ENCODE measurements at places on chromosomes 12 and 14.

DNA sequence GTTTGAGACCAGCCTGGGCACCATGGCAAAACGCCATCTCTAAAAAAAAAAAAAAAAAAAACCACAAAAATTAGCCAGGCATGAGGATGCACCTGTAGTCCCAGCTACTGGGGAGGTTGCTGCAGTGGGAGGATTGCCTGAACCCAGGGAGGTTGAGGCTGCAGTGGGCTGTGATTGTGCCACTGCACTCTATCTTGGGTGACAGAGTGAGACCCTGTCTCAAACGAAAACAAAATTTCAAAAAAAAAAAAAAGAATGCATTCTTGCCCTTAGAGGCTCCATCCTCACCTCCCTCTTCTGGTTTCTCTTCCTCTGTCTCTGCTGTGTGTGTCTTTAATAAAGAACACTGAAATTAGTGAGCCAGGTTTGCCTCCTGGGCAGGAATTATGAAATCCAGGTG, 107.8 kb downstream of the VCPKMT start:
- DNase-seq = no peak

DNA sequence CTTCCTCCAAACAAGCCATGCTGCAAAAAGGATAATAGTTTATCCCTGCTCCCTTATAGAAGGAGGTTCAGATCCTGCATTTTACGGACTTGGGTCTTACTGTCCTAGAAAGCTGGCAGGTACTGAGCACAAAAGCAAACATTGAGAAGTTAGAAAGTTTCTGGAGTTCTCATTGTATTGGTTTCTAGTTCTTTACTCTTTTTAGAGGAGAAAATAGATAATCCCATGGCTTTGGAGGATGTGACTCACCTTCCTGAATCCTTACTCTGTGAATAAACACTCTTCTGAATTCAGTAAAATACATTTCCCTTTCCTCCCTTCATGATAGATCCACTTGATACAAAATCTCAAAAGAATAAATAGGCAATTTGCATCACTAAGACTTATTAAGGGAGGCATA, 188.9 kb downstream of the NPAS3 start:
- DNase-seq = no peak

DNA sequence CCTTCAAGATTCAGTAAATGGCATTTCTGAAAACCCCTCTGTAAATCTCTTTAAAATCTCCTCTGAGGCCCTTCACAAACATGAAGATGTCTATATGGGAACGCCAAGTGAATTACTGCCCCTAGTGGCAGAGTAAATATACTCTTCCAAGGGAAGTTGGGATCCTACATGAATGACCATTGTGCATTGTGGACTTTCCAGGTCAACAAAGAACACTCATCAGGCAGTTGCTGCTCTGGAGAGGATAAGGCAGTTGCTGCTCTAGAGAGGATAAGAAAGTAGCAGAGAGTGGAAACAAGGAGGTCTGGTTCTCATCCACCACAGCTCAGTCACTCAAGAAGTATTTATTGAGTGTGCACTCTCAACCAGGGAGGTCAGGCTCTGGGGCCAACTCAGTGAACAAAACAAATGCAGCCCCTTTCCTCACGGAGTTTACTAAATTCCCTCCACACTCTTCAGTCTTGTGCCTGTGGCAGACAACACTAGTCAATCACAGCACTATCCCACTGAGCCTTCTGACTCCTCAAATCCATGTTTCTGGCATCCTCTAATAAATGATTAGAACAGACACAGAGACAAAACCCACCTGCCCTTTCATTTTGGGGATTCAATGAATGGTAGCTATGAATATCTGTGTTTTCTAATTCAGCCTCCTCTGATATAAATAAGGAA, 52.9 kb downstream of the SVOP start:
- DNase-seq = peak; percentile 37

GRCh38 chr14:61379639-61380184, 58.3 kb downstream of the PRKCH start:
- no peak for DNase-seq

DNA sequence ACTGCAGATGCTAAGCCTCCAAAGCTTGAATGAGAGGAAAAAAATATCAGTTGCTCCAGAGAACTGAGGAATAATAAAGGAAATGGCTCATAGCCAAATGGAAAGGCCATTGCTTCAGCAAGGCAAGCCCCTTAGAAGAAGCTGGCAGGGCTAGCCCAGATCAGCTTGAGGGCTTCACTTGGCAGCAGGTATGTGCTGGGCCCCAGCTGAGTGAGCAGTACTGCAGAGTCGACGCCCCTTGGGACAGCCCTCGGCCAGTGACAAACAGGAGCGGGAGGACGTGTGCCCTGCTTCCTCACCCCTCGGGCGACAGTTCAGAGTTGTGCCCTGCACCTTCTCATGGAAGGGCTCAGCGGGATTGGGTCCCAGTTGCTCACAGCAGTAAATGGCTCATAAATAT, 1031.2 kb upstream of the TMEM132C start:
- DNase-seq = no peak

DNA sequence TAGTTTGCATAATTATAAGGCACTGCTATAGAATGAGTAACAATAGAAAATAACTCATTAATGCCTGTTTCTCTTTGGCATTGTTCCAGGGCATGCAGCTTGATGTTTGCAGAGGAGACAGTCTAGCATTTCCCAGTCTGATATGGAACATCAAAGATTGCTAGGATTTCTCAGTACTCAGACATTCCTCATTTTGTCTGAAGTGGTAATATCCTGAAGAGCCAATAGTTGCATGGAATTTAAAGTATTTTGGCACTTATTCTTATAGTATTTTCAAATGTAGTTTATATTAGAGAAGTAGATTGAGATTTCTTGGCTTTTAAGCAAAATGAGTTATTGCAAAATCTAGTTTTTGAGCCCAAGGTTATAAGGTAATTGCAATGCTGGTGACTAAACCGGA, 337.3 kb upstream of the E2F7 start:
- no peak for DNase-seq

- DNase-seq = no peak
Measured at GRCh38 chr12:129136694-129137325, 283.5 kb downstream of the GLT1D1 start.

DNA sequence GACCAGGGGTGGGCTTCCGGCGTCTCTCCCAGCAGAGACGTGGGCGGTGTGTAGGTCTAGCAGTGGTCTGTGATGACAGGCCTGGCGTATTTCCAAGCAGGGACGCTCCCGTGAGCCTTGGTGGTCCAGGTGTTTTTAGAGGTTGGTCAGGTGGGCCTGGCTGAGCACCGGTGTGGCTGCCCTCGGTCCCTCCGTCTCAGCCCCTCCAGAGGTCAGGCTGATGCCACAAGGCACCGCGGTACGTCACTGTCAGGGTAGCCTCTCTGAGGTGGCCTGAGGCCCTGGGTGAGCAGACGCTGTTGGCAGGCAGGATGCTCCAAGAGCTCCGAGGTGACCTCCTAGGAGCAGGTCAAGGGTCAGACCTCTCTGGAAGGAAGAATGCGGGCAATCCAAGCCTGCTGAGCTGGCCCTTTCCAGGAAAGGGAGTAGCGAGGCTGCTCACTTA, 13.6 kb downstream of the MTA1 start:
- no peak for DNase-seq

- DNase-seq = no peak
Measured at GRCh38 chr12:76402259-76402658, 54.0 kb upstream of the BBS10 start.

DNA sequence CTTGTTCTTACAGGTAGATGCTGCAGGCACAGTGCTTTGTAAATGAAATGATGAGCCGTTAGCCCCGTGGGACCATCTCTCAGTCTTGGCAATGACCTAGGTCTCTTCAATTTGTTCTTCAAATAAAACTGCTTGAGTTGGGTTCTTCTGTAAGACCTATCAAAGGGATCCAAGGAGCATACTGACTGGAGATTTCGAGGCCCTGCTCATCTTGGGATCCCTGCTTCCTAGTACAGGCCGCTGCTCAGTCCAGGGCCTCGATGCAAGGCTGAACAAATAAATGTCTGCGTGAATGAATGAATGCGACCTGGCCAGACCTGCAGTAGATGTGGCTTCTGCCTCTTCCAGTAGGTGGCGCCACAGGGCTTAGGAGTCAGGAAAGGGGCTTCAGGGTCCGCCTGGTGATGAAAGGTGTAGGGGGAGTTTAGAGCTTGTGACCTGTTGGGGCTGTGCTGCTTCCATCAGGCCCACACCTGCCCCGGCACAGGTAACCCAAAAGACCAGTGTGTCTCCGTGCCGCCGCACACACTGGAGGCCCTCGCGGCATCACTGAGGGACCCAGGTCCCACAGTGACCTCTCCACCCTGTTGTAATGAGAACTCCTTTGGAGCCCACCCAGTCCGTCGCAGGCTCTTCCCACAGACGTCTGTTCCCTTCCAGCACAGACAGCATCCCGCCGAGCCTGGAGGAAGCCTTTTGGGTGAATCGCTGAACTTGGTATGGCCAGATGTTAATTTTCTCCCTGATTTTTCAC, 4.4 kb downstream of the CACNA1C start:
- DNase-seq = no peak

GRCh38 chr12:113422886-113423669, 898 bp downstream of the SDSL start:
- DNase-seq = no peak

DNA sequence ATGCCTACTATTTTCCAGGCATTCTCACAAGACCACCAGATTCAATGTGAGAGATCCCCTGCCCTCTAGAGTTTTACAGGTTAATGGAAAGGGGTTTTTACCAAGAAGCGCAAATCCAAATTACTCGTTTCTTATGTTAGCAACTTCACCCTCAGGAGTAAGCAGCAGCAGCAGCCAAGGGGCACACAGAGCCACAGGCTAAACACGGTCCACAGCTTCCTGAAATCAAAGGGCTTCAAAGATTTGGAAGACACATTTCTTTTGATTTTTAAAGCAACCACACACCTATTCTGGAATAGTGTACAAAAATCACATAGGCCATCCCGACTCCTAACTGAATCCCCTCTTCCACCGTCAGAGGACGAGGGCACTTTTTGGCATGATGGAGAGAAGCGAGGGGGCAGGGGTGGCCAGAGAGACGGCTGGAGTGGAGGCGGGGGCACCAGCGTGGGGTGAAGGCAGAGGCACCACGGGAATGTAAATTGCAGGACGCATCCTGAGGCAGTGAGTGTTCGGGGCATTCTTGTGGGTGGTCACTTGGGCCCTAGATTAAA, 107.0 kb downstream of the ARF6 start:
- DNase-seq = no peak
